ENCODE measurements at places on chromosomes 7 and 10.

GRCh38 chr7:148723846-148724245 is 25.1 kb downstream of the CUL1 start:
- no peak for DNase-seq

DNA sequence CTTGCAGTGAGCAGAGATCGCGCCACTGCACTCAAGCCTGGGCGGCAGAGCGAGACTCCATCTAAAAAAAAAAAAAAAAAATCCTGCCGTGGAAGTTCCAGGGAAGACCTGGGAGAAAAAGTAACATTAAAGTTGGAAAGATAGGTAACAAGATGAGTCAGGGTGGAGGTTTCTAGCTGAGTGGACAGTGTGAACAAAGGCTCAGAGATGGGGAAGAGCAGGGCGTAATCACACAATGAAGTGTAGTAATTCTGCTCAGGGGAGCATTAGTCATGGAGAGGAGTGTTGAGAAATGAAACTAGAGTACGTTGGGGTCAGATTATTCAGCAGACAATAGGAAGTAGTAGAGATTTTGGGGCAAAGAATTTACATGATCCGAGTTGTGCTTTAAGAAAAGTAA is 21.6 kb upstream of the WASL start:
- no peak for DNase-seq

- DNase-seq: no peak
Measured at GRCh38 chr10:84407388-84408049, 79.1 kb downstream of the CCSER2 start.

DNA sequence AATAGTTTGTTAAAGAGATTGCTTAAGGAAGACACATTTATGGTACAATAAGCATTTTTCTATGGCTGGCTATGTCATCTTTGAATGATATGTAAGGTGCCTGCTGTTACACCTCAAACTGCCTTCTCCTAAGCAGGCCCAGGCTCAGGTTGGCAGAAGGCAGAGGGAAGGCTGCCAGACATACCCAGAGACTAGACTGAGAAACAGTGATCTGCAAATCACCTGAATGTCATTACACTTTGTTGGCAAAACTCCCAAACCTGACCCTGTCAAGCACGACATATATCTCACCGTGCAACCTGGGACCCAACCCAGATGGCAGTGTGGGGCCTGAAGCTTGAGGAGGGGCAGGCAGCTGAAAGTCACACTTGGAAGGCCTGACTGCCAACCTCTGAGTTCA is 136.6 kb upstream of the TARP start:
- DNase-seq: no peak

DNA sequence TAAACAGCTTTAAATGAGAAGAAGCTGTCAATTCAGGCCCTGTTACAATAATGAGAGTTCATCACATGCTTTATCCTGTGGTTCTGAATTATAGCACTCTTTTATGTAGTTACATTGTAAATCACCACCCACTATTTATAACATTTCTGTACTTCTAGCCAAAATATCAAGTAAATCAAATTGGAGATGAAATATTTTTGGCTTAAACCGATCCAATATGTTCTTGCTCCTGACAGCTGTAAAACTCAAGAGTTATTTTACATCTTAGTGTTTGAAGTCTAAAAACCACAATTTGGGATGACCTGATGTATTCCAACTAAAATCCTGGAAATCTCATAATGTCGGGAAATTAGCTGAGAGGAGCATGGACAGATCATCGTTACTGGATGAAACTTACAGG is 371.2 kb upstream of the LRRN3 start:
- no peak for DNase-seq

- no peak for DNase-seq
Measured at GRCh38 chr10:69508738-69509340, 57.6 kb downstream of the TSPAN15 start.

DNA sequence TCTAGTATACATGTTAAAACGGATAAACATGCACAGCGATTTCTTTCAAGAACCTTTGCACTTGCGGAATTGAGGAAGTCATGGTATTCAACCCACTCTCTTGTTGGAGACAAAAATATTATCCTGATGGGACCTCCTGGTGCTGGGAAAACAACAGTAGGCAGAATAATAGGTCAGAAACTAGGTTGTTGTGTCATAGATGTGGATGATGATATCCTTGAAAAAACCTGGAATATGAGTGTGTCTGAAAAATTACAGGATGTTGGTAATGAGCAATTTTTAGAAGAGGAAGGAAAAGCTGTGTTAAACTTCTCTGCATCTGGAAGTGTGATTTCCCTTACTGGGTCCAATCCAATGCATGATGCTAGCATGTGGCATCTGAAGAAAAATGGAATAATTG is 6.9 kb downstream of the THNSL1 start:
- DNase-seq: no peak

DNA sequence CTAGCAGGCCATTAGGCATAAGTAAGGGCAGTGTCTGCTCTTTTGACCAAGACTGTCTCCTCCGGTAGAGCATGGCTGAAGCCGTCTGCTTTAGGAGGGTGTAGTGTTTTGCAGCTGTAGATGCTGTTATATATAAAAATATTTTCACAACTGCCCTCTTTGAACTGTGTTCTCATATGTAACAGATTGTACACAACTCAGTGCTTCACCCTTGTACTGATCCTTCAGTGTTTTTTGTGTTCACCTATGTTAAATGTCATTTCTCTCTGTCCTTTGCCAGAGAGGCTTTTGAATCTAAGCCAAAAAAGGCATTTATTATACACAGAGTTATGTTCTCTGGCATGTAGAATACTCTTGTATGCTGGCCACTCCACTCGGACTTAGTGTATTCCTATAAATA is 135.5 kb downstream of the BICC1 start:
- DNase-seq: no peak

- DNase-seq: no peak
Measured at GRCh38 chr10:31490858-31491504, 172.0 kb downstream of the ZEB1 start.

- peak; percentile 20 for DNase-seq
Measured at GRCh38 chr7:2084331-2084730, 148.4 kb downstream of the MAD1L1 start.

DNA sequence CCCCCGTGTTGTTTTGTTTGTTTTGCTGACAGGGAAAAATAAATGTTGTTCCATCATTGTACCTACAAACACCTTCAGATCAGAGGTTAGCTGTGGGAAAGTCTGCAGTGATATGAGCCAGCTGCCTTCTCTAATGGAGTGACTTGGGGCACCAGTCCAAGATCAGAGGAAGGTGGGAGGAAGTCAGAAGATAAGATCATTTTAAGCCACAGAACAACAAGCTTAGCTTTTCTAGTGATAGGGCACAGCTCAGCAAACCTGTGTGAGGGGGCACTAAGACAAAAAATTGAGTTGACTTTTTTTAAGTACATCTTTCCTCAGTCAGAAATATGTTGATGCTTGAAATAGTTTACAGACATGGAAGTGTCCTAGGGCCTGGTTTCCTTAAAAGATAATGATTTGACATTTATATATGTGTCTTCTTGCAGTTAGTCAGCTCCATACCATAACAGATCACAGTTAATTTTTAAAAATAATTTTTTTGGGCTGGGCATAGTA is 240.3 kb upstream of the KAT6B start:
- peak; percentile 1 for DNase-seq

DNA sequence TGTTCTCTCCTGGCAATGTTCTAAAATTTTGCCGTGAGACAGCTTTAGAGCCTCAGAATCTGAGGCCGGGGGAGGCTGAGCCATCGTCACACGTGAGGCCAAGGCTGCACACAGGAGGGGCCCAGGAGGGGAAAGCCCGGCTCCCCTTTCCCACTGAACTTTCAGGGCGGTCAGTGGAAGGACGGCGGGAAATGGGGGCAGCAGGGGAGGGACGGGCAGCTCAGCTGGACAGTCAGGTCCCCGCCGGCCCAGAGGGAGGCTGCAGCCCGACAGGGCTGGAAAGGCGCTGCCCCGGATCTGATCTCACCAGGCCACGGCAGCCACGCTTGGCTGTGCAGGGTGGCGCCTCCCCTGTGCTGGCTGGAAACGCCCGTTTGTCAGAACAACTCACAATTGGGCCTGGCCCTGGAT is 43.3 kb upstream of the ADGRA1 start:
- DNase-seq: no peak

DNA sequence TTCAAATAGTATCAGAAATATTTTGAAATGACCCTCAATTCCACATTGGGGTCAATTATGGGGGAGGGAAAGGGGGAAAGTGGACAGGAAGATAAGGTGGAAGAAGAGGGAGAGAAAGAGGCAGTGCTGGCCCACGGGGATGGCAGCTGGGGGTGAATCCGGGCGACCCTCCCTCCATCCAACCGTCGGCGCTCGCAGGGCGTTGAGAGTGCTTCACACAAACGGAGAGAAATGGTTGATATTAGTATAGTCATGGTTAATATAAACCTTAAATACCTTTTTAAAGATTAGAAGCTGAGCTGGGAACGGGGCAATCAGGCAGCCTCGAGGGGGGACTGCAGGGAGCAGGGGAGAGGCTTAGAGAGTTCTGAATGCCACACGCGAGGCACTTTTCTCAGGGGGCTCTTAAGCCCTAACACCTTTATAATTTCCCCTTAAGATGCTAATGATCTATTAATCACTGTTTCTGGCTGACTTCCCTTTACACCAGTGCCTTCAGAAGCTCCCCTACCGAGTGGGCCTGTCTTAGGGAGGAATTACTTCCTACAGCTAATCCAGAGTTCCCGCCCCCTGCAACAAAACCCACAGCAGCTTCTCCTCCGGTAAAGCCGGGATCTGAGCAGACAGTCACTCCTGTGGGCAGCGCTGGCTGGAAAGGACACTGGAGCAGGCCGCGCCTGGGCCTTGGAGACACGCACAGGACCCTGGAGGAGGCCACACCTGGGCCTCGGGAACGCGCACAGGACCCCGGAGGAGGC is 39.5 kb downstream of the PRKAG2 start:
- DNase-seq: no peak

GRCh38 chr10:69873135-69873639 is 71.5 kb downstream of the COL13A1 start:
- no peak for DNase-seq

GRCh38 chr7:42217053-42217452 is 20.0 kb downstream of the GLI3 start:
- no peak for DNase-seq

GRCh38 chr7:127404286-127405072 is 12.0 kb upstream of the ZNF800 start:
- DNase-seq: no peak

GRCh38 chr10:35487336-35488034 is 117.7 kb upstream of the GJD4 start:
- DNase-seq: no peak

DNA sequence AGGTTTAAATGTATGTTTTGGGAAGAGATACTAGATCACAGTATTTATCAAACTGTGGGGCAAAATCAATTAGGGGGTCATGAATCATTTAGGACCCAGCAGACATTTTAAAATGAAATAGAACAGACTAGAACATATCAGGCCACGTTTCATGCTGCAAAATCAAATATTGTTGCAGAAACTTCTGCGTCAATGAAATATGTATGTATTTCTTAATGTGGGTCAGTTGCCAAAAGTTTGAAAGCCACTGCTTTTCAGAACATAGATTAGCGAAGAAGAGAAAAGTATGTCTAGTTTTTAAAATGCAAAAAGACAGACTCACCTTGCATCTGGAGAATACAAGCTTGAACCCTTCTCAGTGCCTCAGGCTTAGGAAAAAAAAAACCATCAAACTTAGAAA is 102.7 kb upstream of the BMPER start:
- DNase-seq: no peak

GRCh38 chr10:124674768-124675222 is 69.4 kb downstream of the FAM53B start:
- no peak for DNase-seq

- no peak for DNase-seq
Measured at GRCh38 chr10:76350583-76350982, 919.2 kb downstream of the LRMDA start.

GRCh38 chr10:108241166-108241565 is 1076.7 kb upstream of the SORCS1 start:
- DNase-seq: no peak

- DNase-seq: no peak
Measured at GRCh38 chr10:52769966-52770365, 2.6 kb downstream of the MBL2 start.

GRCh38 chr7:56578612-56579011 is 462.4 kb upstream of the NUPR2 start:
- DNase-seq: no peak

GRCh38 chr7:123624527-123625183 is 23.0 kb downstream of the ASB15 start:
- no peak for DNase-seq

GRCh38 chr10:98276311-98276710 is 8.3 kb upstream of the LOXL4 start:
- no peak for DNase-seq

- no peak for DNase-seq
Measured at GRCh38 chr7:38367301-38367890, 94.0 kb upstream of the TARP start.

GRCh38 chr7:6284461-6285360 is 12.3 kb upstream of the CYTH3 start:
- DNase-seq: no peak

DNA sequence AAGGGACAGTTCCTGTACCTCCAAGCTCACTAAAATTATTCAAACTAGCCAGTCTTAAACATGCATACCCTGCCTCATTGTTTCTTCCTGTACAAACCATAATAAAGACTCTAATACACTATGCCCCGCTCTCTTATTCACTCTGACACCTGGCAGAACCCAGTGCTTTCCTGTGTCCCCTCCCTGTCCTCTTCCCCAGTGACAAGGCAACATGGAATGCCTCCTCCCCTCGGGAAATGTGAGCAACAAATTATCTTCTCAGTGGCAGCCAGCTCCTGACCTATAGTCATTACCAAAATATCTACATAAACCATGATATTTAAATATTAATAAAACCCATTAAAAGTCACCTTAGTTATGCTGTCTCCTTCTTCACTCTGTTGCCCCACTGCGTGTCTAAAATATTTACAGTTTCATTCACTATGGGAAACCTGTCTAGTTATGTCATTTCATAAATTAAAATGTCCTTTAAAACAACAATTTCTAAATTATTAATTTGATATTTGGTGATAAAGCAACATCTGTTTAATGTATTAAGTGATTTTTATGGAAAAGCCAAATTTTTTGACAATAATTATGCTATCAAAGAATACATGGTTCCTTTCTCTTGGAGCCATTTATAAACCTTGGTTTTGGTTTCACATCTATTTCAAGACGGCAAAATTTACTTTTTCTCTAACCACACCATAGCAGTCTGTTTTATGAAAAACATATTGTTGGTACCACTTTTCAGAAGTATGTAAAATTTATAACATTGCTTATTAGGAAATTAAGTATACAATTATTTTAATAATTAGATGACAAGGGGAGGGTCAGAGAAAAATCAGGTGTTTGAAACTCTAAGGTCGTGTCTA is 1355.2 kb downstream of the XPNPEP1 start:
- no peak for DNase-seq
